ENCODE measurements at places on chromosomes 11 and 22. TPM values are rescaled to one million over a fixed set of nuclear protein-coding genes. Genes with fewer than 3 reads are reported as not detected.

The RBMXL2 gene
- not detected for total RNA-seq

The NCAPH2 gene
- 39.3 TPM for total RNA-seq

The SERPING1 gene
- total RNA-seq = 0.62 TPM

The ARHGAP8 gene
- 1.1 TPM for total RNA-seq
